Activated T-helper 2 cell treated with anti-CD3 and anti-CD28 coated beads, Interferon-gamma antibody, Interleukin-2, Interleukin-4, amounts not matched to agents 10 μg/mL and 5 μg/mL and 100 μg/mL, durations not matched to agents 14 hours and 24 hours and 36 hours (primary cell): ENCODE measurements at places on chromosomes 2 and 18.

DNA sequence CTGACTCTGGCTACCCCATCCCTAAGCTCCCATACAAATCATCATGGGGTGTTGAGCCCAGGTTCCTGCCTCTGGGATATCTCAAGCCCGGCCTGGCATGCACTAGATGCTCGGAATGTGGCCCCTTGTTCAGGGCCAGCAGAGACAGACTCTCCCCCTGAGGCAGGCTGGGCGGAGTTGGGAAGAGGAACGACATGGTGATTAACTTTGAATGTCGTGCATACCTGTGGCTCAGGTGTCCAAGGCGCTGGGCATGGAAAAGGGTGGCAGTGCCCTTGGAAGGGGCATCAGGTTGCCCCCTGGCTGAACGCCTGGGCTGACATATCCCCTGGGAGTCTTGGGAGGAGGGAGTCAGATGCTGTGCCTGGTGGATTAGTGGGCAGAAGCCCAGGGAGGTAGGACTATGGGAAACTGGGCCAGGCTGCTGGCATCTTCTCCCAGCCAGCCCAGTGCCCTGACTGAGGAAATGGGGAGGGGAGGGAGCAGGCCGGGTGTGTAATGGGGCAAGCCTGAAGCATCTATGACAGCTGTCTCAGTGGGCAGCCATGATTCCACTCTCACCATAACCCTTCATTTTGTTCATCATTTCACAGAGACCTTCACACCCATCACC lies 57.8 kb upstream of the OTOF start:
- DNase-seq: no peak

- DNase-seq: no peak
Measured at GRCh38 chr2:209942426-209942825, 60.0 kb upstream of the RPE start.

DNA sequence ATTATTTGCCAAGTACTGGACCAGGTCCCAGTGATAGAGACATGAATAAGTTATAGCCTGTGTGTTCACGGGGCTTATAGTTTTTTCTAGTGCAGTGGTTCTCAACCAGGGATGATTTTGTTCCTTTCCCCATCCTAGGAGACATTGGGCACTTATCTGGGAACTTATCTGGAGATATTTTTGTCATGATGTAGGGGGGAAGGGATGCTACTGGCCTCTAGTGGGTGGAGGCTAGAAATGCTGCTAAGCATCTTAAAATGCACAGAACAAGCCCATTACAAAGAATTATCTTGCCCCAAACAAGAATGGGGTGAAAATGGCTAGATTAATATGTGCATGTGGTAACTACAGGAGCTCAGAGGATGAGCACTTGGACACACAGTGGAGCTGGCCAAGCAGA lies 75.2 kb downstream of the KLHL29 start:
- no peak for DNase-seq

- DNase-seq: no peak
Measured at GRCh38 chr2:181586569-181587081, 70.3 kb downstream of the CERKL start.

- no peak for DNase-seq
Measured at GRCh38 chr2:241729868-241730267, 4.6 kb upstream of the D2HGDH start.

- DNase-seq: no peak
Measured at GRCh38 chr2:21818212-21818795, 694.5 kb downstream of the TDRD15 start.

DNA sequence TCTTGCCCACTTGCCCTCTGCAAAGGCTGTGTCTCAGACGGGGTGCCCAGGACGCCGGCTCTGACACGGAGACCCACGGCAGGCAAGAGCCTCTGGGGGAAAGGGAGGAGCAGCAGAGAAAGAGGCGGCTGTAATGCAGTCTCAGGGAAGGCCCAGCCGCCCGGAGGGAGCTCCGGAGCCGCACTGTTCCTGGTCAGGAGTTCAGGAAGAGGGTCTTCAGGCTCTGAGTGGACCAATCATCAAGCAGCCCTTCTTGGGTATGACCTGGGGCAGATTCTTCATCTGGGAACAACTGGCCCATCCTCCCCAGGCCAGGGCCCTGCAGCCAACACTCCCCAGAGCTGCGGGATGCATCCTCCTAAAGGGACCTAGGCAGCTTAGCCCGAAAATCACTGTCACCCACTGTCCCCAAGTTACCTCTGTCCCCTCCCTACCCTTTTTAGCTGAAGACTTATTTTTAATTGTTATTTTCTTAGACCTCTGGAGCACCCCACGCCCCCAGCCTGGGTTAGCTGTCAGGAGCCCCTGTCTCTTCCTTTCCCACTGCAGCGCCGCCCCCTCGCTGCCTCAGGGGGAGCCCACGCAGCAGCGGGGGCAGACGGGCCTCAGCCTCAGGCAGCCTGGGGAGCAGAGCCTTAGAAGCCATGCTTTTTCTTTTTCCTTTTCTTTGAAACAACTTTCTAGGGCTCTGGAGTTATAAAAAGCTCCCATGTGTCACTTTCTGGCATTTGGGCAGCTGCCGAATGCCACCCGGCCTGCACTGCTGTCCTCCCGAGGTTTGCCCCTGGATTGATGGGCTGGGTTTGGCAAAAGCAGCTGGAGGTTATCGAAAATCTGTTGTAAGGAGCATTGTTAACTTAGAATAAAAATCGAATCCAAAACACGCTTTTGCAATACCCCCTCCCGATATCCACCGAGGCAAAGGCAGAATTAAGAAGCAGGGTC lies 644 bp upstream of the NEU2 start:
- DNase-seq: no peak

DNA sequence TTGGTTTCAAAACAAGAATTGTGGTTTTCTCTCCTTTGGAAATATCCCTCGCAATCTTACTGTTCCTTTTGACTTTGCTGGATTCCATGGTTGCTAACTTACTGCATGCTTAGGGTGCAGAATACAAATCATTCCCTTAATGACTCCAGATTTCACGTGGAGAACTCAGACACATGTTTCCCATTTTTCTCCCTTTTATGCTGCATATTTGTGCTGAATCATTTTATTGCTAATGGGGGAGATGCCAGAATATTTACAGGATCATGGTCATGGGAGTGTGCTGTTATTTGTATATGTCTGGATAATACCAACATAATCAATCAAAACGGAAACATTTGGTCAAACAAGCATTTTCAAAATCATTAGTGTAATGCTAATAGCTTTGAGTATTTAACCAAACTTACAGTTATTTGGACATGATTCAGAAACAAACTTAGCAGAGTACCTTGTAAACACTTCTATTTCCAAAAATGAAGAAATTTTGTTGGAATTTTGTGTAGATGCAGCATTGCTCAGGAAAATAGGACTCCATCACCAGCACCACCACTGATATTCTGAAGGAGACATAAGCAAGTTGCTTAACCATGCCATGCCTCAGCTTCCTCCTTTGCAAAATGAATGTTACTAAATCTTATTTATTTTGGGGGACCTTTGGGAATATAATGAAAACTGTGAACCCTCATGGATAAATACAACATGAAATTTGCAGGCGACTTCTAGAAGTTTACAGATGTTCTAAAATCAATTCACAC lies 122.5 kb upstream of the RND3 start:
- DNase-seq: no peak

- no peak for DNase-seq
Measured at GRCh38 chr2:178934571-178934970, 115.4 kb downstream of the CCDC141 start.

DNA sequence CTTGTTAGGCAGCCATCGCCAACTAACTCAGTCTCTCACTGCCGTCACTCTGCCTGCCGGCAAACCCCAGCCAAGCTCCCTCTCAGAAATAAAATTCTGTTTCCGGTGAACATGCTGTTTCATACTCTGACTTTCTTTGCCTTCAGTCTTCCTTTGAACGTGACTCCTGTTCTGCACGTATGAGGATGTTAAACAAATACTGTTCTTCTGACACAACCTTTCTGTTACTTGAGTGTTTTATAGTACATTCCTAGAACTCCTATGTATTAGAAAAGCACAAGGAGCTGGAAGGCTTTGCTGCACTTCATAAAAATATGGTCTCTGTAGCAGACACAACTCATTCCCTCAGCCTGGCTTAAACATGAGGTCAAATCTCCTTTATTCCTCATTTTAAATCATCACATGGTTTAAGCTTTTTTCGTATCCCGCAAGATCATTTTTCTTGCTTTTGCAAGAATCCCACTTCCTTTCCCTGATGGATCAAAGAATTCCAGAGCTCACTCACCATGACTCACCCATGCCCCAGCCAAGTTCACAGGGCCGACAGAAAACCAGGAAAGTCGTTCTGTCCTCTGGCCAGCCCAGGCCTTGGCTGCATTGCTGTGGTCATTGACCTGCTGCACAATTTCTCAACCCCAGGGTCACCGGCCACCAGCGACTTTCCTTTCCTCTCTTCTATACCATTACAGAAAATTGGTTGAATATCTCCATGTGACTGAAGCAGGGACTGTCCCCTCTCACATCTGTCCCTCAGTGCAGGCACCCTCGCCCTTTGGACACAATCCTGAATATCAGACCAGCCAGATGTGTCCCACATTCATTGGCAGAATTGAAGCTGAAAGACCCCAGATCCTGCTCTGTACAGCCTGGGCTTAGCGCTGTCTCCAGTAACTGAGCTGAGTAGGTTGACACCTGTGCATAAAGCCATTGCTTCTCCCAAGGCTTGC lies 183.1 kb upstream of the ARL4C start:
- no peak for DNase-seq

- no peak for DNase-seq
Measured at GRCh38 chr2:12818416-12819102, 101.8 kb downstream of the TRIB2 start.

- DNase-seq: no peak
Measured at GRCh38 chr2:45789961-45790723, 138.7 kb downstream of the PRKCE start.

DNA sequence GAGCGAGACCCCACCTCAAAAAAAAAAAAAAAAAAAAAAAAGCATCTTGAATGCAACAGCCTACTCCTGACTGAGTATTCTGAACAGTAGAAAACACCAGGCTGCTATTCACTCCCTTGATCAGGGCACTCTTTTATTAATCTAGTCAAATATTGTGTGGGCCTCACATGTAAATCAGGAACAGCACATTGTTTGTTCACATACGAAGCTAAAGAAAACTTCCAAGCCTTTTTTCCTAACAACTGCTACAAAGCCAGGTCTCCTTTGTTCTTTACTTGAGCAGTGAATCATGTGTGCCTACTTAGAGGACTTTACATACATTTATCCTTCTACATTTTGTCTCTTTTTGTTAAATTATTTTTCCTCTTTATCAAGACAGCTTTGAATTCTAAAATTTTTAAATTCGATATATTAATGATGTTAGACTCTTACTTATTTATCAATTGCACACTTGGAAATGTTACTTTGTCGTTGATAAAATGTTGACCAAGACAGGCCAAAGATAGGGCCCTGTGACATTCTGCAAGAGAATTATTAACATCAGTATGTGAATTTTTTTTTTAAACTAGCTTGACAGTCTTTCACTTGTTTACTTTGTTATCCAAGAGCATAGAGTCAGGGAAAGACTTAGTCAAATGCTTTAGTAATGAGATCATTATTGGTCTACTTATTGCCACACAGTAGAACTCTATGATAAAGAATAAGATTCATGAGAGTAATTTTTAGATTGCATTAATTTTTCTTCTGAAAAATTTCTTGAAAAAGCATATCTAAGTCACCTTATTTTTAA lies 13.2 kb downstream of the SPATS2L start:
- DNase-seq: no peak

DNA sequence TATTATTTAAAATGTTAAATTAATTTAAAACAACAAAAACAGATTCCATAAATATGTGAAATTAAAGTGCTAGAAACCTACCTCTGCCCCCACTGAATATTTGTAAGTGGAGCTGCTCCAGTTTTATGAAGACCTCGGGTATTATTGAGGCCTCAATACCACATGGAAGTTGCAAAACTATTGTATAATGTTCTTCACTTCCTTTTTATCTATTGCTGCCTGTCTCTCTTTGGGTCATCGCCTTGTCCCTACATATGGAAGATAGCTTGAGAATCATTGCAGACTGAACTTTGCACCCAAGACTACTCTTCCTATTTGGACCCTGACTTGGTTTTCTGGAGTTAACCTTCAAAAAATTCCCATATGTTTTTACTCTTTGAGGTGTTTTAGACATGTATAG lies 212.1 kb upstream of the NETO1 start:
- DNase-seq: no peak

DNA sequence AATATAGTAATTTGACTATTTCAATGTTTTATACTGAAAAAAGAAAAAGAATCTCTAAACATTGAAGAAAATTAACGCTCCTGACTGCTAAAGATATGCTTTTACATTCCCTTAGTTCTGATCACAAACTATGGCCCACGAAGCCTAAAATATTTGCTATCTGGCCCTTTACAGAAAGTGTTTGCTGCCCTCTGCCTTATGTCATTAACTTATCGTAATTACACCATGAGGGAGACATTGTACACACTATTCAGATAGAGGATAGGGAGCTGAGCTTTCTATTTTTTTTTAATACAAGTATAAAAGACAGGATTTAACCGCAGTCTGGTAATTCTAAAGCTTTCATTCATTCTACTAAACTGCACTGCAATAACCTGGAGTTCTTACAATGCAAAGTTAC lies 393.1 kb upstream of the DCC start:
- DNase-seq: no peak

DNA sequence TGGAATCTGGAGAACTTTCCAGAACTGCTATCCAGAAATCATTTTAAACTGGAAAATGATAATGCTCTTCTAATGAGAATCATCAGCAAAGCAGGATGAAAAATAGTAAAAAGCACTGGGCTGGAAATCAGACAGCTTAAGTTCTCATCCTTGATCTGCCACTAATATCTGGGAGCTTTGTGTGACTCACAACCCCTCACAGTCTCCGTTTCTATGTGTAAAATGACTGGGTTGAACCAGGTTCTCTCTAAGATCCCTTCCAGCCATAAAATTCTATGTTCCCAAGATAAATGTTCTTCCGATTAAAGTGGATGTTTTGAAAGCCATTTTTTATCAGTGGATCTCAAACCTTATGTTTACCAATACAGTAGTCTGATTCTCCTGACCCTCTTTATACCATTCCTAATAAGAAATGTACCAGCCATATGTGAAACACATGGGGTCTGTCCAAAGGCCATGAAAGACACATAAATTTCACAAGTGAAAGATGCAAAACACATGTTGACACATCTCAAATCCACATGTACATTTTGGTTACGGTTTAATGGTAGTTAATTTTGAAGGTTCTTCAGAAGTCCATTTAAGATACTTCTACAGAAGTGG lies 188.8 kb downstream of the EN1 start:
- DNase-seq: no peak

DNA sequence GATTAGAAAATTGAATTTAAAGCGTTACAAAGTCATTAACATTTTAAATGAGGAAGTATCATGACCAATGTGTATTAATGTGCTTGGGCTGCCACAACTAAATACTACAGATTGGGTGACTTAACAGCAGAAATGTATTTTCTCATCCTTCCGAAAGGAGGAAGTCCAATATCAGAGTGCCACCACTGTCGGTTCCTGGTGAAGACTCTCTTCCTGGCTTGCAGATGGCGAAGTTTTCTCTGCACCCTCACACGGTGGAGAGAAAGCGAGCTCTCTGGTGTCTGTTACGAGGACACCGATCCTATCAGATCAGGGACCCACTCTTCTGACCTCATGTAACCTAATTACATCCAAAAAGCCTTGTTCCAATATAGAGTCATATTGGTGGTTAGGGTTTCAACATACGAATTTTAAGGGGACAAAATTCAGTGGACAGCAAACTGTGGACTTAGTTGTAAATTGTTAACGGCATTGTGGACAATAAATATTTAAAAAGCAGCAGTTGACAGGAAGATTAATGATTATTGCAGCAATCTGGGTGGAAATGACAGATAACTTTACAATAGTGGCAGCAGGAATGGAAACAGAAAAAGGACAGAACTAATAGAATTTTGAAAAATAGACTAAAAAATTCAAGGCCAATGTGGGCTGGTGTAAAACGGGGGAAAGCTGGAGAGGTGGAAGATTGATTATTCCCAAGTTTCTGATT lies 35.1 kb upstream of the CYRIA start:
- no peak for DNase-seq
